ENCODE measurements at places on chromosomes 2 and 18.
A peak's percentile ranks its signal among the peaks of the same experiment; 100 is the strongest.

GRCh38 chr2:6657855-6658254 is 207.9 kb downstream of the CMPK2 start:
- no peak for DNase-seq

GRCh38 chr2:12313445-12314126 is 403.1 kb upstream of the TRIB2 start:
- DNase-seq, result no peak

DNA sequence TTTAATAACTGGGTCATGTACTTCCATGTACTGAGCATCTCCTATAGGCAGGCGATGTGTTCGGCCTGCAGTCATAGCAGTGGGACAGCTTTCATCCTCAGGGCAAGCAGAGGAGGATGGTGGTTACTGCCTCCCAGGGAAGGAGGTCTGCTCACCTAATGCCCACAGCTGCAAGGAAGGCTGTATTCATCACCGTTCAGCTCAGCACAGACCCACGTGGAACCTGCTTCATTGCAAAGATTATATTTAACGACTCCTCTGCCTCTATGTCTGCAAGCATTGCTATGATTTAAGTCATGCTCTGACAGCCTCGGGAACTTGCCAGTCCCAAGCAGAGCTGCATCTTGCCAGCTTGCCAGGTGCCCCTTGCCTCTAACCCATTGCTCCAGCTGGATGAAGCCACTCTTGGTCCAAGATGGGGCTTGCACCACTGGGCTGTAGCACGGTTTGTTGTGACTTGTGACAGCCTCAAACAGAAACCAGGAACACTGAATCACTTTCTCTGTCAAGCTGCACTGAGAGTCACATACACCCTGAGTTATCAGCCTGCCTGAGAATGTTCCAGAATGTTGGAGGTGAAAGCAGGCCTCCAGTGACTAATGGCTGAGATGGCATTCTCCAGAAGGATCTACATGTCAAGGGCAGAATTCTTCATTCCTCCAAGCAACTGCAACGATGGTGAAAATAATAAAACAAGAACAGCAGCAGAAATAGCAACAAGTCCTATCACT is 651.1 kb upstream of the ID2 start:
- DNase-seq, result no peak

DNA sequence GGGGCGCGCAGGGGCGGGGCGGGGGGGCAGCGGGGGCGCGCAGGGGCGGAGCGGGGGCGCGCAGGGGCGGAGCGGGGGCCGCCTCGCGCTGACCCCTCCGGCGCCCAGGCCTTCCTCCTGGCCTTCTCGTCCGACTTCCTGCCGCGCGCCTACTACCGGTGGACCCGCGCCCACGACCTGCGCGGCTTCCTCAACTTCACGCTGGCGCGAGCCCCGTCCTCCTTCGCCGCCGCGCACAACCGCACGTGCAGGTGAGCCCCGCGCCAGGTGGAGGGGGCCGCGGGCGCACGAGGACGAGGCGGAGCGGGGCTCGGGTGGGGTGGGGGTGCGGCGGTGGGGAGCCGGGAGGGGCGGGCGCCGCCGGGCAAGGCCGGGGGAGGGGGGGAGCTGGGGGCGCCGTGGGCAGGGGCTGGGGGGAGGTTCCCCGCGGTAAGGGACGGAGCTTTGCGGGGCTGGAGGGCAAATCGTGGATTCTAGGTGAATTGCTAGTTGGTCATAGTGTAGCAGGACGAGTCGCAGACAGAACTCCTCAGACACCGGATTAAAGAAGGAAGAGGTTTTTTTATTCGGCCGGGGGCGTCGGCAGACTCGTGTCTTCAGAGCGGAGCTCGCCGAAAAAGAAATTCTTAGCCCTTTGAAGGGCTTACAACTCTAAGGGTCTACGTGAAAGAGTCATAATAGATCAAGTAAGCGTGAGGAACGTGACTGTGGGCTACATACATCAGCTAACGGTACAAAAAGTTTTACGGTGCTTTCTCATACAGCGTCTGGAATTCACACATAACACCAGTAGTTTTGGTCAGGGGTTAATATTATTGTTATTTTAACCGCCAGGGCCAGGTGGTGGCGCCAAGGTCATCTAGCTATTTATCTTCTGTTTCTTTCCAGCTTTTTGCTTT is 29.9 kb downstream of the ANO7 start:
- DNase-seq, result peak; percentile 4

DNA sequence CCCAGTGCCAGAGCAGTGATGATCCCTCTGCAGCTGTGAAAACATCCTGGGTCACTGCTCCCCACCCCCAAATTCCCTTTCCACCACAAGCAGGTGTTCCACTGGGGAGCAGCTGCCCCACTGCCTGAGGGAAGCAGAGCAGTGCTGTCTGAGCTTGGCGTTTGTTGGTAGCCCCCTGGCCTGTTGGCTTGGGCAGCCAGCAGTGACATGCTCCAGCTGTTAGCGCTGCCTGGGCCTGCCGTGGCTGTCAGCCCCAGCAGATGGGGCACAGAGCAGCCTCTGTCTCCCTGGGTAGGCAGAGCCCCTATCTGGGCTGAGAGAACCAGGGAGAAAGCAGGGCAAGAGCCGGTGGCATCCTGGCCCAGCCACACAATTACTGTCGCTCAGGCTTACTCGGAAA is 247.7 kb downstream of the GLI2 start:
- no peak for DNase-seq

DNA sequence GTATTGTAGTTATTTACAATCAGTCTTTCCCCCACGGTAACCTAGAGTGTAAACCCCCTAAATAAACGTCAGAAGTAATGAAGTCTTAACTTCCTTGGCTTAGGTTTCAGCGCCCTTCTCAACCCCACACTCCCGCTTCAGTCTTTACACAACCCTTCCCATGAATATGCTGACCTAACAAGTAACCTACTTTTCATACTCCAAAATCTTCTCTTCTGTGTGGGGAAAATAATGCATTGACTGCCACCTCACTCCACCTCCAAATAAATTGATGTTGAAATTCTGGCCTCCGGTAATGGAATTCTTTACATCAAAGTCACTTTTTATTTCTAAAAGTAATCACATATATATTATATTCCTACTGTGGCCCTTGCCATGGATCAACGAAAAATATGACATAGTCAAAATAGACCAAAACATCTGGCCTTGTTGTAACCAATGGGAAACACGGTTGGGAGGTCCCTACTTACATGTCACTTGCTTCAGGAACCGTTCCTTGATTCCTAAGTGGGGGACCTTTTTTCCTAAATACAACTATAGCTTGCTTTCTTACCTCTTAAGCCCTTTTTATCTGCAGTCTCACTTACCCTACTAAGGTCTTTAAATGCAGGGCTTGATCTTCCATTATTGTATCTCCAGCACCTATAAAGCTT is 961 bp downstream of the GEN1 start:
- DNase-seq, result no peak

GRCh38 chr2:45315861-45316260 is 295.2 kb downstream of the SRBD1 start:
- DNase-seq, result no peak

GRCh38 chr2:9780368-9781130 is 62.7 kb upstream of the TAF1B start:
- DNase-seq, result no peak

- no peak for DNase-seq
These were observed 807 bp upstream of the CREB1 start for GRCh38 chr2:207528980-207529329.

GRCh38 chr2:926259-926793 is 24.3 kb upstream of the SNTG2 start:
- no peak for DNase-seq

GRCh38 chr18:55088561-55088960 is 129.3 kb upstream of the CCDC68 start:
- DNase-seq, result no peak

GRCh38 chr2:149606251-149606811 is 18.8 kb upstream of the MMADHC start:
- no peak for DNase-seq

- DNase-seq, result no peak
These were observed 69.6 kb upstream of the EMILIN2 start for GRCh38 chr18:2777241-2777640.

DNA sequence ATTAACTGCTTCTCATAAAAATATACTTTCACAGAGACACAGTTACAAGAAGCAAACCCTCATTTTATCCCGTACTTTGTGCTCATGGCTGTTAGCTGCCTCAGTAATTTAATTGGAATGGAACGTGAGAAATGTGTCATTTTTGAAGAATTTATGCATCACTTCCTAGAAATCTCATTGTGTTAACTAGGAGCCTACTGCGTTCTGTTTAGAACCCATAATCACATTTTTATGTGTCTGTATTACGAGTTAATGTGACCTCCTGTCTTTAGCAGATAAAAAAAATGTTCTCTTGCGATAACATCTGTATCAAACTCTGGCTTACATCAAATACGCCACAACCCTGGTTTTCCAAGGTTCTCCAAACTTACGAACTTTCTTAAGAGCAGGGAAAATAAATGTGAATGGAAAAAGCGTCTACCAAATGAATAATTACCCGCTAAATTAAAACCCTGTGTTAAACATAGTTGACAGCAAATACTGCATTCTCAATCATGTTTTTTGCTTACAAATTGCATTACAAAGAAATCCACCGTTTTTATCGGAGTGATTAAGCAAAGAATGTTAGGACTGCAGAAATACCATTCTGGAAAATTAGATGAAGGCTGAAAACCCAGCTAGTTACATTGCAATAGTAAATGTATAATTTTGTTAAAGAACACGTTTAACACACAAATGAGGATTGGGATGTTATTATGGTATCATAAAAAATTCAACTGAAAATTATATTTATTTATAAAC is 12.1 kb upstream of the GBX2 start:
- no peak for DNase-seq

- DNase-seq, result no peak
These were observed 32.1 kb downstream of the CCDC141 start for GRCh38 chr2:179017773-179018357.

GRCh38 chr18:48013162-48013561 is 82.7 kb upstream of the SMAD2 start:
- DNase-seq, result no peak

GRCh38 chr18:61785588-61785987 is 107.2 kb downstream of the RNF152 start:
- DNase-seq, result no peak

DNA sequence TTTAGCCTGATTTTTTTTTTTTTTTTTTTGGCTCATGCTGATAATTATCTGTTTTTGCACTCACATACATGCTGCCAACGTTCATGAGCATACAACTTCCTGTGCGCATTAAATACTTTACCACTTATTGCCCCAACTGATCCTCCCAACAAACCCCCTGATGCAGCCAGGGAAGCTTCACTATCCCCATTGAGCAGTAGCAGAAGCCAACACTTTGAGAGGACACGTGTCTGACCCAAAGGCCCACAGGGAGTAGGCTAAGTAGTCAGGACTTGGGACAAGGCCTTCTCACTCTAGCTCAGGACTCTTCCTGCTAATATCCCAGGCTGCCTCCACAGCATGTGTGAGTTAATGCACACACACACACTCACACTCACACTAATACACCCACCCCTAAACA is 36.2 kb upstream of the MAT2A start:
- DNase-seq, result no peak

- no peak for DNase-seq
These were observed 101.4 kb downstream of the MYO5B start for GRCh38 chr18:50093366-50094064.

DNA sequence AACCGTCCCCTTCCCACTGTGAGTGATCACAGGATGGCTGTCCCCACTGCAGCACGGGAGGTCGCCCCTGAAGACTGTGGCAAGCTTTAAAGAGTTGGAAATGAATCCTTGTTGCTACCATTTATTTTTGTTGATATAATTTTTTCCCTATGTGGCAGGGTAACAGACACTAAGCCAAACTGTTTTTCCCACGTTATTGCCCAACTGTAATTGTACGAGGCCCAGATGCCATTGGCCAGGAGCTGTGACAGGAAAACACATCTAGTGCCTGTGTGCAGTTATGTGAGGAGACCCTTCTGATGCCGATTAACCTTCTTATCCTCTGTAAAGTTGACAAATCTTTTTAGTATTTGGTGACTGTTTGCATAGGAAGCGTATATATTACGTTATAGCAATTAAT is 44.2 kb downstream of the MRPS9 start:
- no peak for DNase-seq

- peak; percentile 10 for DNase-seq
These were observed 13.2 kb downstream of the ZNF804A start for GRCh38 chr2:184611361-184612085.

DNA sequence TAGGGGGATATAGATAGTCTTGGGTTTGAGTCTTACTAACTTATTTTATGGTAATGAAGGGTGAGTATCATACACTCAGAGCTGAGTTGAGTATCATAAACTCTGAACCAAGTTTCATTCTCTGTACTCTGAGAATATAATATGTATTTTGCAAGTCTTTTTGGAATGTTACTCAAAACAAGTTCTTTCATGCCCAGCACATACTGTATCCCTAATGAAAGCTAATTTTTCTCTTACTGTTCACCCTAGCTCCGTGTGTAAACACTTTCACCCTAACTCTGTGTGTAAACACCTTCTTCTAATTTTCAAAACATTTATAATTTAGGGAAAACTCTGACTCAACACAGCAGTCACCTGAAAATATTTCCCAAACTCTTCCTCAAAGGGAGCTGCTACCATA is 29.7 kb upstream of the CHST9 start:
- no peak for DNase-seq

- peak; percentile 1 for DNase-seq
These were observed 431.8 kb upstream of the RAB12 start for GRCh38 chr18:8177330-8178016.

GRCh38 chr2:54866179-54866578 is 142.7 kb downstream of the EML6 start:
- DNase-seq, result no peak

- DNase-seq, result no peak
These were observed 2158.6 kb upstream of the PIK3C3 start for GRCh38 chr18:39796393-39796792.

DNA sequence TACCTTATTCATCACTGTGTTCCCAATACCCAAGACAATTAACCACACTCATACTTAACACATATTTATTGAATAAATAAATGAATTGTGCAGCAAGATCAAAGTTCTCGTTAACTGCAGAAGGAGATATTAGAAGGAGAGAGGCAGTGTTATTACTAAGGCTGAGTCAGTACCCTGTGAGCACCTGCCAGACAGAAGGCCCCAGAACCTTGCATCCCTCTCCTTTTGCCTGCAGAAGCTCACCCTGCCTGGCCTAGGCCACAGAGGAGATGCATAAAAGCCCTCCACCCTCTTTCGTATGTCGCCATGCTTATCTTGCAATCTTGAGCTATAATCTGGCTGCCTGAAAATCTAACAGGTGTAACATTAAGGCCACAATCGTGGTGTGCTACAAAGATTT is 20.5 kb upstream of the RNF149 start:
- no peak for DNase-seq

DNA sequence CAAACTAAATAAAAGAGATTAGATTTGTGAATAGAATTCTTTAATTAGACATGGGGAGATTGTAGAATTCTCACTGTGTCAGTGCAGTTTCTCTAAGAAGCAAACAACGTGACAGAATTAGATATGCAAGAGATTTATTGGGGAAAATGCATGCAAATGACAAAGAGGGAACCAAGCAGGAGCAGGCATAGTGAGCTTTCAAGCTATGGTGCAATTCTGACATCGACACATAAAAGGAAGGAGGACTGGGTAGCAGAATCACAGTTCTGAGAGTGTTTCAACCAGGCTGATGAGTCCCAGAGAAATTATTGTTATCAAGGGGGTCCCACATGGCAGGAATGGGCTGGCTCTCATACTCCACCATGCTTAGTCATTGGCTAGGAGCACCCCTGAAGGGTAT is 338.4 kb downstream of the FIGN start:
- no peak for DNase-seq

- no peak for DNase-seq
These were observed 150.0 kb upstream of the AGAP1 start for GRCh38 chr2:235343869-235344268.

- no peak for DNase-seq
These were observed 409.2 kb upstream of the SPHKAP start for GRCh38 chr2:228590681-228591080.
